ENCODE measurements at places on chromosomes 2 and 18.

- DNase-seq = no peak
Observed at GRCh38 chr2:172578860-172579512, 23.1 kb downstream of the PDK1 start.

DNA sequence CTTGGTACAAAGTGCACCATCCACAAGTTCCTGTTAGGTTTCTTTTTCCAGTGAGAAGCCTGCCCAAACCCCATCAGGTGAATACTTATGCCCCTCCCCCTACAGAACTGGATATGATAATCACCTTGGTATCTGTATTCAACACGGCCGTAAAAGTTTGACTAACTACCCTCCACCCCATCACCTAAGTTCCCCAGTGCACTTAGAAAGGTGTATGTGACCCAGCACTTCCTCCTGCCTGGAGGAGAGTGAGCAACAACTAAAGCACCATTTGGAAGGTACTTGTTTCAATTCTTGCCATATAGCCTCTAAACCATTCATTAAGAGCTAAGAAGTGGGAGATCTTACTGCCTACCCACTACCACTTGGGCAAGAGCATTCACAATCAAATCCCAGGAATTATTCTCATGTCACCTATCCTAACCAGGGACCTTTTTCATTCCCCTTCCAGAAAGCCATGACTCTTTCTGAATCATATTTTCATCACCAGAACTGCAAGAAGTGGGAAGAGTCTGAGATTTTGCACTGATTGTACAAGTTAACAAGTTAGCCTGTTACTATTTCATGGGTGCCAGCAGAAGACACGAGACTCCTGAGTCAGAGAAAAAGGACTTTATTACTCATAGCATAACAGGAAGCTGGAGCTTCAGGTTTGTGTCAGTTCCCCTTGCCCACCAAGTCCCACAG, 53.5 kb upstream of the NDUFV2 start:
- no peak for DNase-seq

GRCh38 chr2:31207790-31208189, 9.5 kb downstream of the CAPN14 start:
- no peak for DNase-seq

- DNase-seq = no peak
Observed at GRCh38 chr18:36294031-36294430, 3.5 kb upstream of the FHOD3 start.

DNA sequence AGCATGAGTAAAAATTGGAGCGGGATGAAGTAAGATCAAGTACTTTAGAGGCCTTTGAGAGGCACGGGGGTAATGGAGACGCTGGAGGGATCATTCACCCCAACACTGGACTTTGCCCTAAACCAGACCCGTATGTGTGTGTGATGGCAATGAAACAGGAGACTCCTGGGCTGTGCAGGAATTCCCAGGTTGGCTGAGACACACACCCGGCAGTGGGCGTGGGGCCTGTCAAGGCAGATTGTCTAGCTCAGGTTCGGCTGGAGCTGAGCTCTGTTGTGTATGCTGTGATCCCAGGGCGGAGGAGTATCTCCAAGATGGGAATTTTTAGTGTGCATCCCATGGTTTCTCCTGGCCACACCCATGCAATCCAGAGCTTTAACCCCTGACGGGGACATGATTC, 83.2 kb upstream of the MC2R start:
- no peak for DNase-seq

GRCh38 chr2:240302933-240303595, 132.4 kb upstream of the GPC1 start:
- DNase-seq = no peak

DNA sequence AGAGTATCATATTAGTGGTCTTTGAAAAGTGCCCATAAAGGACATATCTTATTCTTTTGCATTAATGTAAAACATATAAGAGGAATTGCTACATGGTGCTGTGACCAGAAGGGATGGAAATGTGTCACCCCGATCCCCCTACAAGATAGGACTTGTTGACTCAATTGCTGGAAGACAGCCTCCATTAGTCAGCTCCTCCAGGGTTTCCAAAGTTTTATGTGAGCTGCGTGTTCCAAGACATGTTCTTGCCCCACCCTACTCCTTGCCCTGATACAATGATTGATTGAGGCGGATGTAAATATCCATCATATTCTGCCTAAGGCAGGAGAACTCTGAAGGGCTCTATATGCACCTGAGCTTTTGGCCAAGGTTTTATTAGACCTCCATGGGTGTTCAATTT, 541.0 kb upstream of the ZEB2 start:
- no peak for DNase-seq

GRCh38 chr18:7307030-7307429, 76.1 kb downstream of the LRRC30 start:
- DNase-seq = no peak

GRCh38 chr2:119064567-119064966, 94.0 kb downstream of the C1QL2 start:
- no peak for DNase-seq

- no peak for DNase-seq
Observed at GRCh38 chr2:82062463-82062862, 1757.9 kb upstream of the LRRTM1 start.

DNA sequence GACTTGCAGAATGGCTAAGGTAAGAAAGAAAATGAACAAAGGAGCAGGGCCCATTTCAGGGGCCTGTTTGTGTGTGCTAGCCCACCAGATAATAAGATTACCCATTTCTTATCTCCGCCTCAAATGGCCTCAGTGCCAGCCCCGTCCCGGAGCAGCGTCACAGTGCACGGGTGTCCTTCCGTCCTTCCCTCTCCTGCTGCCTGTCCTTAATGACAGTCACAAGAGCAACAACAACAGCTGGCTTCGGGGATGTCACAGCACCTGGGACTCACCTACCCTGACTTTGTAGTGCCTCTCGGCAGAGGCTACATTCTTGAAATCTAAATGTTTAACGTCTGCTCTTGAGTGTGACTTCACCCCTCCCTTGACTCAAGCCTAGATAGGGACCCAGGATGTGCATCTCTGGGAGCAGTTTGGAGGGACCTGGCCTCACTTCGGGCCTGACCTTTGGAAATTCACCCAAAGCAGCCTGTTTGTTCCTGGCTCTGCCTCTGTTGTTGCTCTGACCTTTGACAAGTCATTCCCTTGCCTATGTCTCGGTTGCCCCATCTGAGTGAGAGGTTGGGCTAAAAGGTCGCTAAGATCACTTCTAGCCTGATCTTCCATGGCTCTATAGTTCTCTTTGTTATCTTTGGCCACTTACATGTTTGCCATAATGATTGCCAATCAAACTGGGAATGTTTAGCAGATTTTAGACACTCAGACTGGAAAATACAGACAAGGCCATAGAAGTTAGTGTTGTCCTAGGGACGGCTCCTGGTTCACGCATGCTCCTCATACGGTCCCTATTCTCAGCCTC, 122.5 kb downstream of the KLHL29 start:
- DNase-seq = no peak

- DNase-seq = no peak
Observed at GRCh38 chr2:83233326-83233725, 1225.8 kb downstream of the SUCLG1 start.

DNA sequence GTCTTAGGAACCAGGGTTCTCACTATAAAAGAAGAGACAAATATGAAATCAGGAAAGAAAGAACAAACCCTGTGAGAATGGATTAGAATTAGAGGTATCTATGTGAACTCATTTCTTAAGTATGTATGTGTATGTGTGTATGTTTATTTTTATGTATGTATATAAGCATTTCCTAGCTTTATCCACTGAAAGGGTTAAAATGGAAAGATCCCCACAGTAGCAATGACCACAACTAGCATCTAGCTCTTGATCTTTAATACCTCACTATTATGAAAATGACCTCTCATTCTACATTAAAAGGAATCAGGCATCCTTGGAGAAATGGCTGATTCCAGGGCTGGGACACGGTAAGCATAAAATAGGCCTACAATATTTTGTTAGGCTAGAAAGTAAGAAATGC, 31.6 kb downstream of the RTN4 start:
- DNase-seq = no peak

- no peak for DNase-seq
Observed at GRCh38 chr18:78782951-78783563, 196.6 kb upstream of the SALL3 start.
